Naive thymus-derived CD4-positive, alpha-beta T cell (primary cell): ENCODE measurements at places on chromosomes 4 and X. TPM values are rescaled to one million over a fixed set of nuclear protein-coding genes. Genes with fewer than 3 reads are reported as not detected.

DNA sequence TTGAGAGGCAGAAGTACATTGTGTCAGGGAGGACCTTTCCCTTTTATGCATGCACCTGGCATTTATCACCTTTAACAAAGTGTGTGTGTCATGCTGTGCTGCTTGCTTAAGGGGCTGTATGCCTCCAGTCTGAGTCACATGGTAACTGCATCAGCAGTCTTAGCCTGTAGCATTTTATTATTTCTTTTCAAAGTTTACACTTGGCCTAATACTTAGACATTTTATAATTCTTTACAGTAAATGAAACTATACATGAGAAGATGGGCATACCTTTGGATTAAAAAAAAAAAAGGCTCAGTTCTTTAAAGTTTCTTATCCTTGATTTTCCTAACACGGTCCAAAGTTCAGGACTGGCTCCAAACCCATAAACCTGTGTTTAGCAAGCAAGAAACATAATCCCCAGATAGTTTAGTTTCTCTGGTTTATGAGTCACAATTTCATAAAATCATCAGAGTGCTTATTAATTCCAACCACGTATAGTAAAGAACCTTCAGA, 14.6 kb downstream of the NPNT start:
- H3K36me3 ChIP-seq = no peaks in the 10 kb centered on the region
- H3K4me3 ChIP-seq = no peak overlapping the region
- no peaks in the 10 kb centered on the region for H3K4me1 ChIP-seq
- no peaks in the 10 kb centered on the region for H3K27me3 ChIP-seq

DNA sequence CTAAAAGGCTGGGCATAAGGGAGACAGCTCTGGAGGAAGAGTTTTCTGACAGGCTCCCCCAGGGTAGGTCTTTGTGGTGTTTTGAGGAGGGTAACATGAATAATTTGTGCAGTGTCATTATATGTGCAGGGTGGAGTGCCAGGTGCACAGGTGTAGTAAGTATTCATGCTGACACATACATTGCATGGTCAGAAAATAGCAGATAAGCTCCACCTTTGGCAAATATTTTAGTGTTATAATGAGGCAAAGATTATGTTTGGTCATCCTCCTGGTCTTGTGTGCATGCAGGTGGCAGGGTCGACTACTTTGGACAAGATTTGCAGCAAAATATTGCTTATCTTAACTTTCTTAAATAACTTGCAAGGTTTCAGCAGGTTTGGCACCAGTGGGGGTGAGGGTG, 910.4 kb upstream of the PCDH10 start:
- no peaks in the 10 kb centered on the region for H3K27me3 ChIP-seq
- H3K4me1 ChIP-seq = no peaks in the 10 kb centered on the region
- no peak for DNase-seq
- H3K27ac ChIP-seq = no peak overlapping the region
- no peak overlapping the region for H3K4me3 ChIP-seq
- no peaks in the 10 kb centered on the region for H3K36me3 ChIP-seq

GRCh38 chr4:99594818-99595217, 20.2 kb downstream of the MTTP start:
- no peaks in the 10 kb centered on the region for H3K27me3 ChIP-seq
- H3K4me3 ChIP-seq = no peak overlapping the region

- H3K27me3 ChIP-seq = no peaks in the 10 kb centered on the region
- no peak overlapping the region for H3K27ac ChIP-seq
- H3K4me3 ChIP-seq = no peak overlapping the region
- H3K4me1 ChIP-seq = no peaks in the 10 kb centered on the region
- DNase-seq = no peak
- peaks cover 12% of the 10 kb centered on the region for H3K36me3 ChIP-seq
Measured at GRCh38 chrX:53128097-53128749, 34.3 kb downstream of the KANTR start.

DNA sequence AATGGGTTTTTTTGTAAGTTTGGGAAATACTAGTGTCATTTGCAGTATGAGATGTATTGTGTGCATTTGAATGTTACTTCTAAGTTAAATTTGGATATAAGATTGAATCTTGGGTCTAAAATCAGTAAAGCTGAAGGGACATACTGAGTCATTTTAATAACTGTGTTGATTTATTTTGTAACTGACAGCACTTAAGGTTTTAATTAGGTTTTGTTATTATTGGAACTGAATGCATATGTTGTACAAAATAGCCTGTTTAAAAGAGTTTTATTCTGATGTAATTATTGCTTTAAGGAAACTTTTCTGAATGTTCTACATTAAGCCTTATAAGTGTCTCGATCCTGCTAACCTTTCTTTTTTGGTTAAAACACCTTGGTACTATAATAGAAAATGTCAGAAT, 396.6 kb downstream of the MAPK10 start:
- no peaks in the 10 kb centered on the region for H3K36me3 ChIP-seq
- no peak for DNase-seq
- H3K4me1 ChIP-seq = no peaks in the 10 kb centered on the region
- no peaks in the 10 kb centered on the region for H3K27me3 ChIP-seq

Gene SLC25A31
- total RNA-seq = not detected

Gene CLDN2
- not detected for total RNA-seq

GRCh38 chr4:129748991-129749390, 653.0 kb downstream of the C4orf33 start:
- H3K27me3 ChIP-seq = no peaks in the 10 kb centered on the region
- no peak for DNase-seq
- no peaks in the 10 kb centered on the region for H3K36me3 ChIP-seq

DNA sequence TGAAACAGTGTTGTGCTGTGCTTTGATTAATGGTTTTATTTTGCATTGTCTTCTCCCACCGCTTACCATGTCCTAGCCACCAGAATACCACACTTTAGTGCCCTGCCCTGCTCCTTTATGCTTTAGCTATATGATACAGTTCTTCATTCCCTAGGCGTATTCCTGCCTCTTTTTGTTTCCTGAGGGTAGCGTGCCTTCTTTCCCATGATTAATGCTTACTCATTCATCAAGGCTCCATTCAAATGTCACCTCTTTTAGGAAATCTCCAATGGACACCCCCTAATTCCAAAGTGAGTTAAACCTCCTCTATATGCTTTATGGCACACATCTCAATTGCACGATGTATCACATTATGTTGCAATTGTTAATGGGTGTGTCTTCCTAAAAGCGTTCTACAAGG, 46.3 kb downstream of the SPANXD start:
- no peaks in the 10 kb centered on the region for H3K36me3 ChIP-seq
- no peak overlapping the region for H3K27ac ChIP-seq
- no peaks in the 10 kb centered on the region for H3K27me3 ChIP-seq
- H3K4me3 ChIP-seq = no peak overlapping the region
- H3K4me1 ChIP-seq = no peaks in the 10 kb centered on the region

DNA sequence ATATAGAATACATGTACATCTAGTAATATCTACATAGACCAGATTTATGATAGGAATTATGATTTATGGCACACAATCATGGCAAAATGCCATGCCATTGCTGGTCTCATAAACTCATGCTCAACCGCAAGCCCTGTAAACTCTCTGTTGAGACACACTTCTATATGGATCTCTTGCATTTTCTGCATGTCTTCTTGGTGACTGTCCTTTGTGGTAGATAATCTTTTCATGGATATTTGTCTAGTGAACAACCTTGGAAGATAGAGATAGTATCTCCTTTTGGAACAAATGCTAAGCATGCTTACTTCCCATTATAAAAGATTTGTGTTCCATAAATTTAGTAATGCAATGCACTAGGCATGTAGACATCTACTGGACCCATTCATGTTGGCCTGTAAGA, 328.0 kb downstream of the NAF1 start:
- H3K4me1 ChIP-seq = no peaks in the 10 kb centered on the region
- no peak for DNase-seq
- no peak overlapping the region for H3K4me3 ChIP-seq
- no peaks in the 10 kb centered on the region for H3K36me3 ChIP-seq

GRCh38 chr4:112767386-112767785, 130.4 kb downstream of the LARP7 start:
- H3K27me3 ChIP-seq = no peaks in the 10 kb centered on the region
- no peaks in the 10 kb centered on the region for H3K4me1 ChIP-seq
- H3K36me3 ChIP-seq = no peaks in the 10 kb centered on the region
- H3K27ac ChIP-seq = no peak overlapping the region

DNA sequence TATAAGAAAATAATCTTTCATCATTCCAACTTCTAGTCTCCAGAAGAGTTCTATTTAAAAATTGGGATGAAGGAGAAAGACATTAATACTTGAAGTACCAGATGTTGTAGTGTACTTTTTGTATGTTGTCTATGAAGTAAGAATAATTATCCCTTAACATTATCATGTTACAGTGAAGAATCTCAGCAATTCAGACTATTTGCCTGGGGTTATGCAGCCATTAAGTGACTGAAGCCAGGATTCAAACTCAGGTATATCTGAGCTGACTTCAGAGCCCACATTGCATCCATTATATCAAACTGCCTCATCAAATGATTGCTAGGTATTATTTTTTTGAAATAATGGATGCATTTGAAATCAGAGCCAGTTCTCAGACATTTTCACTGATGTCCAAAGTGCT, 76.1 kb upstream of the FHDC1 start:
- no peak for DNase-seq
- H3K27ac ChIP-seq = no peak overlapping the region
- H3K36me3 ChIP-seq = no peaks in the 10 kb centered on the region
- H3K4me1 ChIP-seq = no peaks in the 10 kb centered on the region
- H3K4me3 ChIP-seq = no peak overlapping the region

GRCh38 chrX:124005228-124005627, 43.7 kb downstream of the STAG2 start:
- no peaks in the 10 kb centered on the region for H3K36me3 ChIP-seq
- no peak for DNase-seq
- no peak overlapping the region for H3K27ac ChIP-seq

Gene GUCY1A1
- total RNA-seq = 3.1 TPM

- DNase-seq = no peak
- no peaks in the 10 kb centered on the region for H3K4me1 ChIP-seq
- no peak overlapping the region for H3K4me3 ChIP-seq
- H3K36me3 ChIP-seq = no peaks in the 10 kb centered on the region
- no peak overlapping the region for H3K27ac ChIP-seq
Measured at GRCh38 chr4:123536225-123536624, 139.6 kb downstream of the SPRY1 start.

Gene RNF128
- not detected for total RNA-seq

Gene SOX3
- not detected for total RNA-seq

DNA sequence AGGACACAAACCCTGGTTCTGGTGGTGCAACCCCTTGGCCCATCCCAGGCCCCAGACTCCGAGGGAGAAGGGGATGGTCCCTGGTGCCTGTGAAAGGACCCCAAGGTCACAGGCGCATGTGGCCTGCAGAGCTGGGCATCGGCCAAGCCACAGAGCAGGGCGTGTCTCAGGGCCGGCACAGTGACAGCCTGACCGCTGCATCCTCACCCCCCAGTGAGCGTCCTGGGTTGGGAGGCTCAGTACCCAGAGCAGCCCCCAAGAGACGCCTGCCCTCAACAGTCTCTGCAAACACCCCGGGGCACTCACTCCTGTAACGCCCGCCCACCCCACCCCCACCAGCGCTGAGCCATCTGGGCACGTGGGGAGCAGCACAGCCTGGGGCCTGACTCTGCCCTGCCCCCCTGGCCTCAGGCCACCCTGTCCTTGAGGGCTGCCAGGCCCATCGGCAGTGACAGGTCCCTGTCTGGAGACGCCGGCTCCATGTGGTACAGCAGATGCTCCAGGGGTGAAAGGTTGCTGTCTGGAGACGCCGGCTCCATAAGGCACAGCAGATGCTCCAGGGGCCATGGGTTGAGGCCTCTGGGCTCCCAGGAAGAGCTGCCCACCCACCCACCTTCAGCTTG, 24.5 kb upstream of the CPLX1 start:
- H3K4me1 ChIP-seq = no peaks in the 10 kb centered on the region
- no peaks in the 10 kb centered on the region for H3K27me3 ChIP-seq
- H3K4me3 ChIP-seq = no peak overlapping the region
- H3K27ac ChIP-seq = no peak overlapping the region

DNA sequence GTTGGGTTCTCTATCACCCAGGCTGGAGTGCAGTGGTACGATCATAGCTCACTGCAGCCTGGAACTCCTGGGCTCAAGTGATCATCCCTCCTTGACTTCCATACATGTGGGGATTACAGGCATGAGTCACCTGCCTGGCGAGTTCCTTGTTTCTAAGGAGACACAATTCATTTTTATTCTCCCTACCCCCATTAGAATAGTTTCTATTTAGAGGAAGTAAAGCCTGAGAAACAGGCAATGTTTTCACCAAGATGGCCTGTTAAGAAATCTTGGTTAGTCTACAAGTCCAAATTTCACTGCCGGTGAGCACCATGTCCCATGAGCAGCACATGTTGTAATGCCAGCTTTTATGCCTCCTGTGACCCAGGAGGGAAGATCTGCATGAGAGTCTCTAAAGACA, 5.7 kb downstream of the CYBB start:
- H3K36me3 ChIP-seq = no peaks in the 10 kb centered on the region
- H3K27me3 ChIP-seq = no peaks in the 10 kb centered on the region
- H3K4me3 ChIP-seq = no peak overlapping the region
- H3K27ac ChIP-seq = no peak overlapping the region
- DNase-seq = no peak

DNA sequence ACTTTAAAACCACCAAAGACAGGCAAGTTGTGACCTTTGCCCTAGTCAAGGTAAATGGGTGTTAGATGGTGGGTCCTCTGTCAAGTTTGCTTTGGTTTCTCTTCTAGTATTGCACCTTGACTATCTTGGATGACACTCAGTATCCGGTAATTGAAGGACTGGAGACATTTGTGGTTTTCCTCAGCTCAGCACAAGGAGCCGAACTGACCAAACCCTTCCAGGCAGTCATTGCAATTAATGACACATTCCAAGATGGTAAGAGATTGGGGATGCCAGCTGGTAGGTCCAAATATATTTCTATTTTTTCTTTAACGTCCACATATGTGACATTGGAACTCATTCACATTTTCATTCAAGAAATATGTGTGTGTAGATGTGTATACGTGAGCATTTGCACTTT, 69.3 kb upstream of the ANXA3 start:
- no peaks in the 10 kb centered on the region for H3K27me3 ChIP-seq
- no peak for DNase-seq
- H3K36me3 ChIP-seq = no peaks in the 10 kb centered on the region
- no peak overlapping the region for H3K27ac ChIP-seq
- H3K4me3 ChIP-seq = no peak overlapping the region
